Thymus (tissue), 14 donors: ENCODE measurements at places on chromosomes 16 and 17.

DNA sequence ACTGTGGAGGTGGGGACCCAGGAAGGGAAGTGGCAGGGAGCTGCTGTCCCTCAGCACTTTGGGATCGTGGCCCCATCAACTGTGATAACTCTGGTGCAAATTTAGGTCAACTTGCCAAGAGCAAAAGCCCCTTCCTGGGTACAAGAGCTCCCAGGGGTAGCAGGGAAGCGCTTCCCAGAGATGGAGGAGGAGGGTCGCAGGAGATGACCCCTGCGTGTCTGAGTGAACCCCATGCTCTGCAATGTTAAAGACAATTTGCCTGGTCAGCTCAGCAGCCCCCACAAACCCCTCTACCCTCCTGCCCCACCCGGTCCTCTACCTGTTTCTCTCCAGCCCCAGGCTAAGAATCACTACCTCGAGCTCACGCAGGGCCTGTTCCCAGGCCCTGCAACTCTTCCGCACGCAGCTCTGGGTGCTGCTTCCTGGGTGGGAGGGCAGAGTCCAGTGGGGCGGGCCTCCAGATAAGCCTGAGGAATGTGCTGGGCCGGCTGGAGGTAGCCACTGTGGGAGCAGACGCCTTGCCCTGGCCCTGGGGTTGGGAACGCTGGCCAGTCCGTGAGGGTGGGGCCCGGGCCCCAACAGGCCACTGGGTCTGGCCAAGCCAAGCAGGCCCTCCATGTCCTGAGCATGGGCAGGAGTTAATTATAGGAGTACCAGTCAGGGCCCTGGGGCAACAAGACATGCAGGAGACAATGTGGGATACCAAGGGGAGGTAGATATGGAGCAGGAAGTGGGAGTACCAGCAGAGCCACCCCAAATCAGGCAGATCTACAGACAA lies 6.1 kb downstream of the DOK4 start:
- H3K4me1 ChIP-seq = peaks cover 34% of the 10 kb centered on the region
- peaks cover 24% of the 10 kb centered on the region for H3K27me3 ChIP-seq
- no peaks in the 10 kb centered on the region for H3K36me3 ChIP-seq
- H3K4me3 ChIP-seq = no peak overlapping the region

DNA sequence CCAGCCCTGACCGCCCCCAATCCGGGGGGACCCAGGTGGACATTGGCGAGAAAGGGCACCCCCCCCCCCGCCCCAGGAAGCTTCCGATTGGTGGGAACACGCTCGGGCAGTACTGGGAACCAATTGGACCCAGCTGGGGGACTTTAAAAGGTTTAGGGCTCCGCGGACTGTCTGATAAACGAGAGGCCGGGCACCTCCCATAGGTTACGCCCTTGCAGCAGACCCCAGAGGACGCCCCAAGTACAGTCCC lies 245 bp downstream of the TMEM256 start:
- H3K27ac ChIP-seq = peak overlapping the region; percentile 89
- H3K36me3 ChIP-seq = no peaks in the 10 kb centered on the region
- peak overlapping the region; percentile 81 for H3K4me3 ChIP-seq
- H3K27me3 ChIP-seq = peaks cover 42% of the 10 kb centered on the region
- peaks cover 15% of the 10 kb centered on the region for H3K4me1 ChIP-seq

DNA sequence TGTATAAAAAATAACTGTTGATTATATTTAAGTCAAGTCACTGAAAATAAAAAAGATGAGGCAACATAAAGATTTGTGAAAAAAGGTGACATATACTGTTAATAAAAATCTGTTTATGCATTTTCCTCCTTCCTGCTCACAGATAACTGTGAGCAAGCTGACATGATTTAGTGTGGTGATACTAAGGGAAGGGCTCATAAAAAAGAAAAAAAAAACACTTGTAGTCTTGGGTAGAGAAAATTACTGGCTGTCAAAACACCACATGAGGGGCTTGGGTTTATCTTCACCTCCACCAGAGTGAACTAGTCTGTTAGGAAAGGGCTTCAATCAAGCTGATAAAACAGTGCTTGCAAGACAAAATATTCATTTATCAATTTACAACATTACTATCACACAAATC lies 247.6 kb downstream of the CNTNAP4 start:
- DNase-seq = no peak
- no peak overlapping the region for H3K4me3 ChIP-seq
- no peak overlapping the region for H3K27ac ChIP-seq
- no peaks in the 10 kb centered on the region for H3K36me3 ChIP-seq
- no peaks in the 10 kb centered on the region for H3K27me3 ChIP-seq

- no peaks in the 10 kb centered on the region for H3K27me3 ChIP-seq
- no peak overlapping the region for H3K4me3 ChIP-seq
- H3K36me3 ChIP-seq = no peaks in the 10 kb centered on the region
- H3K4me1 ChIP-seq = no peaks in the 10 kb centered on the region
These were observed 241.9 kb downstream of the SLC39A11 start for GRCh38 chr17:72850410-72851118.

DNA sequence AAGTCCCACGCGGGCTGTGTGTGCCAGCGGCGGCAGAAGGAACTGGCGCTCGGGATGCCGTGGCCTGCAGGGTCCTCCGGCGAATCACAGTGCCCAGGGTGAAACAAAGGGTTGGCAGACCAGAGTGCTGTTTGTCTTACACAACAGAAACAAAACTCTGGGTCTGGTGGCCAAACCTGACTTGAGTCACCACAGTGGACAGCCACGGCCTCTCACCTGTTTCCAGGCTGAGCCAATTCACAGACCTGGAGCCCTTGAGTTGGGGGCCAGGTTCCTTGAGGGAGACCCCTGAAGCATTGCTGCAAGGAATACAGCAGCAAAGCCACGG lies 2.1 kb upstream of the CHMP6 start:
- H3K36me3 ChIP-seq = no peaks in the 10 kb centered on the region
- H3K4me1 ChIP-seq = peaks cover 5% of the 10 kb centered on the region
- no peak overlapping the region for H3K27ac ChIP-seq
- DNase-seq = no peak

- H3K36me3 ChIP-seq = no peaks in the 10 kb centered on the region
- H3K27me3 ChIP-seq = no peaks in the 10 kb centered on the region
- no peak for DNase-seq
- no peak overlapping the region for H3K27ac ChIP-seq
These were observed 173.7 kb downstream of the SOX9 start for GRCh38 chr17:72294487-72294893.

DNA sequence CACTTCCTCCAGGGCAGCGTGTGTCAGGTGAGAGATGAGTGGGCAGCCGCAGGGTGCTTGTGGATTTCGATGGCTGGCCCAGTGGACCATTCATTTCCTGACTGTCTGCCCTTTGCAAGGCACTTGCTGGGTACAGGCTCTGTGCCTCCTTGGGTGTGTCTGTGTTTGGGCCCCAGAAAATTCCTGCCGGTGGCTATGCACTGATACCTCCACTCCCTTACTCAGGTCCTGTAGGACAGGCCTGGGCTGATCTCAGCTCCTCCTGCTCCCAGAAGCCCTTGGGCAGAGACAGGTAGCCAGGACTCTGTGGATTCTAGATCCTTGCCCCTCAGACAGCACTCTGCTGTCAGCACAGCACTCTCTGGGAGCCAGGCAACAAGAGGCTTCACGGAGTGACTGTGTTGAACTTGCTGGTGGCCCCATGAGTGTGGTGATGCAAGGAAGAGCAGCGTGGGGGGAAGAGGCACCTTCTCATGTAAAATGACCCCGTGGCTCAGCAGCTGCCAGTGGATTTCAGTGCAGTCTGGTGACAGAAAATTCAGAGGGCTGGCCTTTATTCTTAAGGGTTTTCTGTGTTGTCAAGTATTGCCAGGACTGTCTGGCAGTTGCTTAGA lies 29.0 kb downstream of the PGS1 start:
- no peak for DNase-seq
- no peak overlapping the region for H3K4me3 ChIP-seq

GRCh38 chr17:32861981-32862380 lies 14.9 kb downstream of the MYO1D start:
- DNase-seq = no peak
- H3K4me1 ChIP-seq = no peaks in the 10 kb centered on the region
- H3K4me3 ChIP-seq = no peak overlapping the region
- H3K27ac ChIP-seq = no peak overlapping the region

DNA sequence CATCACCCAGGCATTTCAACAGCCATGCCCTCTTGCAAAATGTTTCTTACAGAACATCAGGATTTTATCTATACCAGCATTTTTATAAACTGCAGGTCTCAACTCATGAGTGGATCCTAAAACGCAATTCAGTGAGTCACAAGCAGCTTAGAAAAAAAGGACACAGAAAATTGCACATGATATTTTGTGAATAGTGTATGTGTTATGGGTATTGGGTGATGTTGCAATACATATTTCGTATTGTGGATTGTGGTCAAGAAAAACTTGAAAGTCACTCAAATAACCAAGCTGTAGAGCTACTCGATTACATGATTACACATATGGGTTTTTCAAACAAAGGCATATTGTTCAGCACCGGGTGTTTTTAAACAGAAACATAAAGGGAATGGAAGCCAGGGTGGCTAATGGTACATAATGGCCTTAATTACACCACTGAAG lies 1.4 kb downstream of the WIPI1 start:
- H3K4me1 ChIP-seq = peaks cover 38% of the 10 kb centered on the region
- no peak overlapping the region for H3K27ac ChIP-seq
- H3K36me3 ChIP-seq = no peaks in the 10 kb centered on the region
- DNase-seq = no peak
- H3K27me3 ChIP-seq = peaks cover 9% of the 10 kb centered on the region

DNA sequence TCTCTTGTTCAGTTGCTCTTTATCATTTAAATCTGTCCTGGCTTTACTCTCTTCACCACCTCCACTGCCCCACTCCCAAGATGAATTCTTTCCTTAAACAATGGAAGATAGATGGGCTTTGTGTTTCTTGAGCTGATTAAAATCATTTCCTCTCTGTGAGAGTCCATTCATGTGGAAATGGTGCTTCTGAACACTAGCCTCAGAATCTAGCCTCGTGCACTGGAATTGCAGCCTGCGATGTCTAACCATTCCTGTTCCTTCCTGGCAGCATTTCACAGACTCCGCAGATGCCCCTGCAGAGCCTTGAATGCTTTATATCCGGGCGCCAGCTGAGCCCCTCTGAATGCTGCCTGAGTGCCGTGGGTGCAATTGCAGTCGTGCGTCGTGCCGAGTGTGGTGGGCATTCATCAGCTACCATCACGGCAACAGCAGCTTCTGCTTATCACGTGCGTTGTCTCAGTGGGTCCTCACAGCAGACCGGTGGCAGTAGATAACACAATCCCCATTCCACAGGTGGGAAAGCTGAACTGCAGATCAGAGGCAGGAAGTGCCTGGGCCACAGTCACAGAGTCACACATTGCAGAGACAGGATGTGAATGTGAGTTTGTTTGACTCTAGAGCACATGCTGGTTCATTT lies 172.8 kb upstream of the WSCD1 start:
- no peak for DNase-seq
- no peak overlapping the region for H3K27ac ChIP-seq
- no peaks in the 10 kb centered on the region for H3K36me3 ChIP-seq
- H3K4me1 ChIP-seq = no peaks in the 10 kb centered on the region
- H3K27me3 ChIP-seq = no peaks in the 10 kb centered on the region
- H3K4me3 ChIP-seq = no peak overlapping the region

DNA sequence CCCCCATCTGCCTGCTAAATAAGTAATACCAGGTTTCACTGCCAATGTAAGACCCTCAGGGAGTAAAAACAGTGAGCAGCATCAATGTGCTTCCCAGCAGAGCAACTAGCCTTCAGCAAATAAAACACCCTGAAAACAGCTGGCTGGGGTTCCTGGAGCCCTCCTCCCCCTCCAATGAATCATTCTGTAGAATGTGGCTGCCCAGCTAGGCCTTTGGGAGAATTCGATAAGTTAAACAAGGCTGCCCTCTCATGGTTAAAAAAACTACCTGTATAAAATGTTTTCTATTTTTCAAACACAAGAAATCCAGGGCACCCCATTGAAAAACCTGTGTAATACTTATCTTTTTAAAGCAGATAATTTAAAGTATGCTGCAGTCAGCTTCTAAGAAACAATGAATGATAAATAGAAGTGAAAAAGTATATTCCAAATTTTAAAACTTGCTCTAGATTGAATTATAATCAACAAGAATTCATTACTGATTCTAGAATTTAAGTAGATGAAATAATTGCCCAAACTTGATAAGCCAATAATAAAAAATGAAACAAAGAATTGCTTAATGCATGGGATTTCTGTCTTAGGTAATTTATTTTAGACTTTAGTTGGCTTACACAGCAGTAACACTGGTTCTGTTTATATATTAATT lies 9.4 kb upstream of the TOM1L1 start:
- no peaks in the 10 kb centered on the region for H3K36me3 ChIP-seq
- no peaks in the 10 kb centered on the region for H3K4me1 ChIP-seq
- H3K27ac ChIP-seq = no peak overlapping the region
- no peak for DNase-seq
- no peaks in the 10 kb centered on the region for H3K27me3 ChIP-seq
- H3K4me3 ChIP-seq = no peak overlapping the region

GRCh38 chr16:3443108-3444031 lies at the start of the genes NAA60 and ZNF597:
TSS of gene NAA60 (plus strand) at chr16:3443680. CDS start at chr16:3476228, 32,548 bp downstream.
TSS of gene ZNF597 (minus strand) at chr16:3443504. CDS start at chr16:3443153, 351 bp downstream.
- no peaks in the 10 kb centered on the region for H3K27me3 ChIP-seq
- H3K4me3 ChIP-seq = peak within 1 kb of the TSS; percentile 77
- H3K27ac ChIP-seq = peak within 1 kb of the TSS; percentile 76
- peaks cover 6% of the 10 kb centered on the region for H3K4me1 ChIP-seq
- peak; percentile 91 for DNase-seq

GRCh38 chr17:30228011-30228410 lies 7.5 kb downstream of the SLC6A4 start:
- no peak for DNase-seq
- H3K27me3 ChIP-seq = peaks cover 9% of the 10 kb centered on the region
- H3K36me3 ChIP-seq = no peaks in the 10 kb centered on the region
- no peak overlapping the region for H3K4me3 ChIP-seq

GRCh38 chr17:1182811-1183170 lies 3.0 kb upstream of the ABR start:
- no peak overlapping the region for H3K4me3 ChIP-seq

DNA sequence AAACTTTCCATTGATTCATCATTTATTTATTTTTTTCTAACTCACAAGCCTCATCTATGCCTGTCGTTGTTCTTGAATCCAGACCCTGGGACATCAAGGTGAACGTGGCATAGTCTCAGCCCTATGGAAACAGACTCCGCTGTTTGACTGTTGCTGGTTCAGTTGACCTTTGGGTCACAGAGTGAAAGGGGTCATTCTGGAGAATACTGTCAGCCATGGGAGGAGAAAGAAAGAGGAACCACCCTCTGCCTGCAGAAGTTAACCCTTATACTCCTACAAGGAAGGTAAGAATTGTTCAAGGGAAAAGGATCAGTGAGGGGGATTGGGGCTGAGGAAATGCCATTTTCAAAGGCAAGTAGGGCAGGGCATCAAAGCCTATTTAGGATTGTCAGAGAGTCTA lies 387.6 kb upstream of the MAF start:
- no peak overlapping the region for H3K4me3 ChIP-seq
- H3K27me3 ChIP-seq = no peaks in the 10 kb centered on the region
- no peak overlapping the region for H3K27ac ChIP-seq
- no peaks in the 10 kb centered on the region for H3K4me1 ChIP-seq
- DNase-seq = no peak

DNA sequence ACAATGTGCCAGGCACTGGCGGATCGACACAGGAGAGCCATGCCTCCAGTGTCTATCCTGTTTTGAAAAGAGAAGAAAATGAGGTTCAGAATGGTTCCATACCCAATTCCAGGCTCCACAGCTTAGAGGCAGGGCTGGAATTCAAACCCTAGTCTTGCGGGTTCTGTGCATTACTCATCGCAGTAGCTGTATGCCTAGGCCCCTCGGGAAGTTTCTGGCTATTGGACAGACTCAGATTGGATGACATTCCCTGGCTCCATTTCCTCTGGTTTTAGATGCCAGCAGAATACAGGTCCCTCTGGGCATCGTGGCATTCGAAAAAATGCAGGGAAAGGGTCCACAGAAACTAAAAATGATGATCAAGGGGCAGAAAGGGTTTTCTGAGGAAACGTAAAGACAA lies 184.7 kb downstream of the COPRS start:
- no peak for DNase-seq
- H3K27ac ChIP-seq = no peak overlapping the region
- peaks cover 2% of the 10 kb centered on the region for H3K27me3 ChIP-seq
- H3K4me1 ChIP-seq = no peaks in the 10 kb centered on the region
- H3K36me3 ChIP-seq = no peaks in the 10 kb centered on the region
